Right ventricle myocardium superior (tissue), 1 donor: ENCODE measurements at places on chromosomes 2 and 18. TPM values are rescaled to one million over a fixed set of nuclear protein-coding genes. Genes with fewer than 3 reads are reported as not detected.

NMUR1 gene
- 0.22 TPM for total RNA-seq

- DNase-seq, result no peak
These were observed 73.8 kb upstream of the FAM98A start for GRCh38 chr2:33672896-33673295.

GRCh38 chr2:60629801-60630385, 76.4 kb upstream of the BCL11A start:
- DNase-seq, result no peak

- DNase-seq, result no peak
These were observed 58.7 kb downstream of the FASTKD2 start for GRCh38 chr2:206824087-206824618.

- DNase-seq, result no peak
These were observed 800 bp upstream of the RALB start for GRCh38 chr2:120251880-120252224.

- no peak for DNase-seq
These were observed 184.5 kb downstream of the FAM210A start for GRCh38 chr18:13541621-13542519.
